Midbrain (tissue), 1 donor: ENCODE measurements at places on chromosomes 2 and 18.

DNA sequence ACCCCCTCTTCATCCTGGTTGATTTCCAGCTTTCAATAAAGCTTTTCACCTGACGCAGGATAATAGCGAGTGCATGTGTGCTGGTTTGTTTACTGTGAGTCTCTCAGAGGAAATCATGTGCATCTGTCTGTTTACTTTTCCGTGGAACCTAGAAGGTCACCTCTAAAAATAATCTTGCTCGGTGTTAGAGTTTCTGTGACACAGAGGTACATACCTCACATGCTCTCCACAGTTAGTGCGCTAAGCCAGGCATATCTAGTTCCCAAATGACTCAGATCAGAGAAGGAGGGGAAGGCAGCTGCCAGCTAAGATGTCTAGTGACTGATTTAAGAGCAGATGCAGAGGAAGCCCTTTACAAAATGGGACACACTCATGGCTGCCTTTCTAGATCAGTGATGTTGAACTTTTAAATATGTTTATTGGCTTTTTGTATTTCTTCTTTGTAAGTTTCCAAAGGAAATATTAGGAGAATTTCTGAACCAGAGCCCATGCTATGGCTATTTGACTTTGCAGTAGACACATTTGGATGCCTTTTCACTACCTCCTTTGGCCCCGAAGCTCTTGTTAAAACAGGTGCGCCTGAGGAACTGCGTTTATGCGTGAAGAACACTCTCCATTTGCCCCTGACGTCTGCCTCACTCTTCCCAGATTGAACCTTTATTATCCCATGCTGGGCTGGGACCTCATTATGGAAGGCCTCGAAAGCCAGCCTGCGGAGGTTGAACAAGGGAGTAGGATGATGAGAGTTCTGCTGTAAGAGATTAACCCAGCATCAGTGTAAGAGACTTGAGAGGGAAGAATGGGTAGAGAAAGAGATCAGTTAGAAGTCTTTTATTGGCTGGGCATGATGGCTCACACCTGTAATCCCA lies 145.6 kb downstream of the FAM161A start:
- DNase-seq = no peak

DNA sequence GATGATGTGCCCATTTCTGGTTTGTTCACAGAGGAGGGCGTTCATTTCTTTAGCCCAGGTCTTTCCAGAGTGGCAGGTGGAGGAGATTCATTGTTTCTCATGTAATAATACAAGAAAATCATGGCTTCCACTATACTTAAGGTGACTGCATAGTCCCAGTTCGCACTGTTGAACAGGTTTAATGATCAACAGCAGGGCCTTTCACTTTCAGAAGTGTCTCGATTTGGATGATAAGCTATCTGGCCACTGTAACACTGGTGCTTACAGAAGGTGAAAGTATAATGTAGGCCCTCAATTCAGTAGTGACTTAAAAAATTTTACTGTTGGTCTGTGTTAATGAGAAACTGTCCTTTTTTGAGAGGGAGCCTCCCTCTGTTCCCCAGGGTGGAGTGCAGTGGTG lies 1.4 kb downstream of the RMC1 start:
- DNase-seq = no peak

DNA sequence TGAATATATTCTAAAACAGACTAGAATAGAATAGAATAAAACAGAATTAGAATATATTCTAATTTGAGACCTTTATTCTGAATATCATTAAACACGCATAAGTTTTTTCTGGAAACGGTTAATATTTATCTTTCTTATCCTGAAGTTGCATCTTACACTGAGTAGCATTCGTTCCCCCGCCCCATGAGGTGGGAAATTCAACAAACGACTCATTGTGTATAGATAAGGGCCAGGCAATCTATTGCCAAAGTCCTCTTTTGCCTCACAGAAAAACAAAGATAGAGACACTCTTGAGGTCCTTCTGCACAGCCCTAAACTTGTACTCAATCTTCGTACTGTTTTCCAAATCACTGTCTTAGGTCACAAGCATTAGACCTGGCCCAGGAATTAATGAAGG lies 98.1 kb downstream of the COL6A3 start:
- DNase-seq = no peak

- DNase-seq = no peak
Measured at GRCh38 chr2:225120186-225120585, 77.9 kb upstream of the DOCK10 start.

GRCh38 chr2:240952496-240953246 lies 45.7 kb upstream of the SNED1 start:
- no peak for DNase-seq

DNA sequence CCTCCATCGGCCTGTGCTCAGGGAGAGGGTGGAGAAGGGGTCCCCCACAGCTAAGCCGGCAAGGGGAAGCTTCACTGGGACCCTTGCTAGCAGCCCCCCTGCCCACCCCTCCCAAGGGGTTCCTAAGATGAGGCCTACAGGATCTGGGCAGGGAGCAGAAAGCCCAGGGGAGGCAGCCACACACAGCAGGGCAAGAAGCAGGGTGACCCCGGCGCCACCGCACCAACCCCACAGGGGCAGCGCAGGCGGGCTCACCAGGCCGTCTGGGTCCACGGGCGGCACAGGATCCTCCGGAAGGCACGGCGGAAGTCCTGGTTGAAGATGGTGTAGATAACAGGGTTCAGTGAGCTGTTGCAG lies 1.8 kb downstream of the ADRA2B start:
- no peak for DNase-seq

- peak; percentile 4 for DNase-seq
Measured at GRCh38 chr2:71736986-71737385, 283.6 kb downstream of the DYSF start.

DNA sequence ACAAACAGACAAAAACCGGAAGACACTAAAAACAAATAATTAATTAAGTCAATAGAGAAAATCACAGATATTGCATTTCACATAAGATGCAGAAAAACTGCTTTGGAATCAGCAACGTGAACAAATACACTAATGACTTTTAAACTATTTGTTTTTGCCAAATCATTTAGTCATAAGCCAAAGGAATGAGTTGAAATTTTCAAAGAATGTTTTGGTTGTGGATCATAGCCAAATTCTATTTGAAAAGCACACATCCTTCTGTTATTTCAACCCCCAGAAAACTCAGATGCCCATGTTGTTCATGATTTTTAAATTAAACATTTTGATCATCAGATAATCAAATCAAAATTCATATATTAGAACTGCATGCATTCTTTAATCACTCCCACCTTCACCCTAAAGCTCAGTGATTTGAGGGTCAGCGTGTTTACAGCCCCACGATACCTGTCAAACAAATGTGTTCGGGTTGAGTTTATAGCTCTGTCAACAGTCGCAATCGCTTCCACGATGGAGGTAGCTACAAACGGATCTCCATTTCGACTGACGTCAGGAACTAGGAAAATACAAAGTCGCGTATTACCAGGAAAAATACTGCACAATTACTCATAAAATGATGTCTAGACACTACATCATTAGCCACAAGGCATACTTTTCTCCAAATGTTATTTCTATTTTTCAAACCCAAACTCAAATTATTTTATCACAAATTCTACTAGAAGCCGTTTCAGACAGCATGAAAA lies 90.2 kb downstream of the PXDN start:
- no peak for DNase-seq

DNA sequence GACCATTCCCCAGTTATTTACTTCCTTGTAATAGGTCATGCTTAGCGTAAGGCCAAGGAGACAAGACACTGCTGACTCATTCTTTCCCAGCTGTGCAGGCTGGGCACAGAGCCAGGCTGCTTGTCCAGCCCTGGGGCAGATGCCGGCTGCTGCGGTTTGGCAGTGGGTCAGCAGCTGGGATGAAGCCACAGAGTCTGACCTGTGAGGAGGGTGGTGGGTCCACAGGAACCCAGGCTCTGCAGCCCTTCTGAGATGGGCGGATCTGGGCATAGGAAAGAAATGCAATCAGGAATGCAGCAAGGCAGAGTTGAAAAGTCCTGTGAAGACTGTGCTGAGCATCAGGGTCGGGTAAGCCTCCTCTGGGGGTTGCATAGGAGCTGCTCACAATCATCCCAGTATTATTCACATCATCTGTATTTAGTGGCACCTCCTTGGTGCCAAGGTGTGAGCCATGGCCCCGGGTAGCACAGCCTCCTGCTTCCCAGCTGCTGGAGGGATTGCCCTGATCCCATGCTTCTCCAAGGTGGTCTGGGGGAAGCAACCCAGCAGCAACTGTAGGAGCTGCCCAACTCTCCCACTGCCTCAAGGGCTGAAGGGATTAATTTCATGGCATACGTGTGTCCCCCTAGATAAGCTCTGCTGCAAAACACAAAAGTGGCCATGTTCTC lies 139.0 kb downstream of the DDX1 start:
- DNase-seq = peak; percentile 89

GRCh38 chr2:121363632-121364420 lies 78.8 kb upstream of the TFCP2L1 start:
- DNase-seq = no peak

DNA sequence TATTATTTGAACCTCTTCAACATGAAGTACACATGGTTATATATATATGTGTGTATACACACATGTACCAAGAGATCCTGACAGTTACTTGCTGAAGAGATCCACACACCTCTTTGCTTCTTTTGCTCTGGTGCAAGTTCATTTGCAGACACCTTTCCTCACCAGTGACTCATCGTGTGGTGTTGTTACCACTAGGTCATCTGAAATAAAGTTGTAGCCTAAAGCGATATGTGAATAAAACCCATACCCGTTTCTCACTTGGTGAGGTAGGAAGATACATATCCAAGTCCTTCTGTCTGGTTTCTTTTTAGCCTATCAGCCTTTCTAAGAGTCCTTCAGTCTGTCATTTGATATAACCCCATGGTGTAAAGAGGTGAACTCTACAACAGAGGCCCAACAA lies 379.4 kb upstream of the RAB12 start:
- no peak for DNase-seq

- DNase-seq = no peak
Measured at GRCh38 chr2:179234658-179235240, 29.9 kb downstream of the SESTD1 start.

DNA sequence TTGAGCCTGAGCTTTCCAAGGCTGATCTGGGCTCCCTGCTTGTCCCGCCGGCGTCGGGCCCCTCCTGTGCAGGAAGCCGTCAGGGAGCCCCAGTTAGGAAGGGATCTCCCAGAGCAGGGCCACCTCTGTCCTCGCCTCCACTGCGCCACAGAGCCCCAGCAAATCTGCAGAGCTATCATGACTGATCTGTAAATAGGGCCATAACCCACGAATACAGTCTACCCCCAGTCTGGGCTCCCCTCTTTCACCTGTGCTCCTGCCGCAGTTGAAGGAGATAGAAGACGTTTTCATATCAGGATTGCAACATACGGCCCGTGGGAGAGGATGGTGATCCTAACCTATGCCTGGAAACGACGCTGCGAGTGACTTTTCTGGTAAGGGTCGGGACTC lies 138.7 kb downstream of the PTGR3 start:
- DNase-seq = no peak

- DNase-seq = no peak
Measured at GRCh38 chr18:65955747-65956146, 204.9 kb downstream of the CDH7 start.

DNA sequence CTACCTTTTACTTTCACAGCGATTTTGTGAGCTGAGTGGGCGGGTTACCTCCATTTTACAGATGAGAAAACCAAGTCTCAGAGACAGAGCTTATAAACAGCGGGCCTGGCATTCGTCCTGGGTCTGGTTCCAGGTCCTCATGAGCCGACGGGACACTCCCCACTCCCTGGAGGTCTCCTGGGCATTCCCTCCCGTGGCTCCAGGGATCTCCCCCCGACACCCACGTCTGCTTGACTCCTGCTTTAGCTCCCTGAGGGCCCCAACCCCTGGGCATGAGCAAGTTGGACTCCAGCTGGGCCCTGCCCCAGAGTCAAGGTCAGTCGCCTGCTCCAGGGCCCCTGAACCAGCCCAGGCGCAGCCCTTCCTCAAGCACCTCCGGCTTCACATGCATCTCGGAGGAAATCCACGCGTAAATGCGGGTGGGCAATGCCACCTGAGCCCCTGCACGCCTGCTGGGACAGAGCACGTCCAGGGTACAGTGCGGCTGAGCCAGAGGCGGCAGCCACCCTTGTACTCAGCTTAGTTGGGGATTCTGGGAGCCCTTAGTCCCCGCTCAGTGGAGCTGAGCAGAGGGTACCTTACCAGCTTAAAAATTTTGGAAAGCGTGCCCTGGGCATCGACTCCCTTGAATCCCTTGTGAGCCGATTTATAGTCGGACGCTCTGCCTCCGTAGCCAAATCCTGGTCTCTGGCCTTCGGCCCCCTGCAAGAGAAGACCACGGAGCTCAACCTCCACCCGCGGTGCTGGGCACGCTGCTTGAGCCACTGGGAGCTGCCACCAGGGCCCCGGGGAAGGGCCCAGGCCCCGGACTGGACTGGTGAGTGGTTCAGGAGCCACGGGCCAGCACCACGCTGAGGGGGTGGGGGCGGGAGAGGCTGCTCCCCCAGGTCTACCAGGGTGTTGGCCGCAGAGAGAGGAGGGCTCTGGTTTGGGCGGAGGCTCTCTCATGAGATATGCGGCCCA lies 148.1 kb downstream of the MBP start:
- DNase-seq = no peak

- DNase-seq = no peak
Measured at GRCh38 chr18:23281626-23282436, 146.5 kb downstream of the CABLES1 start.

- DNase-seq = no peak
Measured at GRCh38 chr2:172181840-172182239, 79.1 kb upstream of the DLX2 start.

DNA sequence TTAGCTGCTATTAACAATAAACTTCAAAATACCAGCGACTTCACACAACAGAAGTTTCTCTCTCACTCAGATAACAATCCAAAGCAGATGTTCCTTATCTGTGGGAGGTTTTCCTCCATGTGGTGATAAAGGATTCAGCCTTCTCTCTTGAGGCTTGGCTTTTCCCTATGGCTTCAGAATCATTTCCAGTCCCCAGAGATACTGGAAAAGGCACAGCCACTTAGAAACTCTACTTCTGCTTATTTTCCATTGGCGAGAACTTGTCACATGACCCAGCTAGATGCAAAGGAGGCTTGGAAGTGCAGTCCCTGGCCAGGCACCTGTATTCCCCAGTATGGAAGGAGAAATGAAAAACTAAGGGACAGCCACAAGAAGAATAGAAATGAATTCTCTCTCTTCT lies 344.8 kb downstream of the MTX2 start:
- no peak for DNase-seq

- no peak for DNase-seq
Measured at GRCh38 chr2:86358957-86359356, 21.5 kb upstream of the REEP1 start.

GRCh38 chr2:39638581-39638980 lies 27.1 kb upstream of the TMEM178A start:
- DNase-seq = no peak

DNA sequence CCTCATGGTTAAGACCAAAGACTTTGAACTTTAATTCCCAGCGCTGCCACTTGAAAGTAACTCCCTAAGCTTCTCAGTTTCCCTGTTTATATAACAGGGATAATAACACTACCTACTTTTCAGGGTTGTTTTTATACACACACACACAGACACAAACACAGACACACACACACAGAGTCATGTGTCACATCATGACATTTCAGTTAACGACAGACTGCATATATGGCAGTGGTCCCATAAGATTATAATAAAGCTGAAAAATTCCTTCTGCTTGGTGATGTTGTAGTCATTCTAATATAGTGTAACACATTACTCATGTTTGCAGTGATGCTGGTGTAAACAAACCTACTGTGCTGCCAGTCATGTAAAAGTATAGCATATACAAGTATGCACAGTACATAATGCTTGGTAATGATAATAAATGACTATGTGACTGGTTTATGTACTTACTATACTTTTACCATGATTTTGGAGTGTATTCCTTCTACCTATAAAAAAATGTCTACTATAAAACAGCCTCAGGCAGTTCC lies 89.2 kb upstream of the ITGA4 start:
- DNase-seq = no peak
